NCI-H146 (cell line): ENCODE measurements at places on chromosomes 7 and 10.
A peak's percentile ranks its signal among the peaks of the same experiment; 100 is the strongest.

- DNase-seq, result no peak
These were observed 5.3 kb downstream of the NUDT1 start for GRCh38 chr7:2247141-2247995.

DNA sequence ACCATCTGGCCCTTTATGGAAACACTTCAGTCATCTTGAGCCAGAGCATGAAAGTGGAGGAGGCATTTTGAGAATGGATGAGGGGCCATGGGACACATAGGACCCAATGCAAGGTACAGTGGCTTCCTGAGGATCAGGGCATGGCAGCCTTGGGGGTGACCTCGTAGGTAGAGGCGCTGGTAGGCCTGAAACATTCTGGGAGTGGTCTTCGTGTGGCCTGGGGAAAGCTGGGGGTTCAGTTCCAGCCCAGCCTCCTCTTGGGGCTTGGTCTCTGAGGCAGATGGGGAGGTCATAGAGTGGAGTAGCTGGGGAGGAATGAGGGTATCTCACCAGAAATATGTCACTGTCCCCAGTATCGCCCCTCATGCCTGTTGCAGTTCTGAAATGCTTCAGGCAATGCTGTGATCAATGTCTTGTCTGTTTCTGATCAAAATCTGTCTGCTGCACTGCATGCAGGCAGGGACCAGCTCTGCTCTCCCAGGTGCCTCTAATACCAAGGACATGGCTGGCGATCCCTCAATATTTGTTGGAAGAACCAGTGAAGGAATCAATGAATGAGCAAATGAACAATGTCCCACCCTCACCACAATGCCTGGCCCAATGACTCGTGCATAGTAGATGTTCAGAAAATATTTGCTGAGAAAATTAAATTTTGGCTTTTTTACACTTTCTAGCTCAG lies 90.9 kb downstream of the CHST15 start:
- no peak for DNase-seq

GRCh38 chr10:86803156-86803555 lies 46.7 kb downstream of the BMPR1A start:
- no peak for DNase-seq

DNA sequence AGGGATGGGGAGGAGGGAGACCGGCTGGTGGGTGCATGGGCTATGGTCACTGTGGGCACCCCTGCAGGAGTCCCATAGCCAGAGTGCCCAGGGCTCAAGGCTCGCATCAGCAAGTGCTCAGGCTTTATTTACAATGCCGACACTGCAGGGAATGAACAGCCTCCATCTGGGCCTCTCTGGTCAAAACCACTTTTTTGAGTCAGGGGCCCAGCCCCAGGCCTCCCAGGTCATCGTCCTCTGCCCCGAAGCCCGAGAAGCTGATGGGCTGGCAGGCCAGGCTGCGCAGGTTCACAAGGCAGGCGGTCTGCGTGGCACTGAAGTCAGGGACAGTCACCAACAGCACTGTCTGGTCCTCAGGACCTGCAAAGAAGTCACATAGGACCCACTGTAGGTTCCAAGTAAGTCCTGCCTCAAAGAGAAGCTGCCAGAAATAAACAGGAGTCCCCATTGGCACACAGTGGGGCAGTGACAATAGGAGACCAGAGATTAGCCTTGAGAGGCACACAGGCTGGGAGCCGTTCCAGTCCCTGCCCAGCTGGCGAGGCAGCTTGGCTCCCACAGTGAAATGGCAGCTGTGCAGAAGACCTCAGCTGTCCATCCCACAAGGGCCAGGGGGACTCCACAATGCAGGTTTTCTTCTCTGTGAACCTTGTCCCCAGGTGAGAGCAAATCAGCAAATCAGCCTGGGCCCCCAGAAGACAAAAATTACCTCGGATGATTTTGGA lies 8.6 kb downstream of the POLD2 start:
- DNase-seq, result no peak

DNA sequence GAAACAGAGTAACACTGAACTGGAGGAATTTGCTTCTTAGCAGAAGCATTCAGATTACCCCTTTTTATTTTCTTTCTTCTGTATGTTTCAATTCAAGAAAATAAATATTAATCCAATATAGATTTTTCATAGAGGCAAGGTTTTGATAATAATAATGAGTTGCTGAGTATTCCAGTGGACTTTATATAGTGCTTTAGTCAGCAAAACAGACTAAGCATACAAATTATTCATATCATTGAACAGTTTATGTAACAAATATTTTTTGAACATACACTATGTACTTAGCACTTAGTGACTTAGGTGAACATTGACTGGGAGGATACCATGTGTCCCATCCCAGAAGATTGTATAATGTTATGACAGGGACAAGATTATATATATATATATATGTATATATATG lies 32.0 kb downstream of the PPP1R9A start:
- DNase-seq, result no peak

DNA sequence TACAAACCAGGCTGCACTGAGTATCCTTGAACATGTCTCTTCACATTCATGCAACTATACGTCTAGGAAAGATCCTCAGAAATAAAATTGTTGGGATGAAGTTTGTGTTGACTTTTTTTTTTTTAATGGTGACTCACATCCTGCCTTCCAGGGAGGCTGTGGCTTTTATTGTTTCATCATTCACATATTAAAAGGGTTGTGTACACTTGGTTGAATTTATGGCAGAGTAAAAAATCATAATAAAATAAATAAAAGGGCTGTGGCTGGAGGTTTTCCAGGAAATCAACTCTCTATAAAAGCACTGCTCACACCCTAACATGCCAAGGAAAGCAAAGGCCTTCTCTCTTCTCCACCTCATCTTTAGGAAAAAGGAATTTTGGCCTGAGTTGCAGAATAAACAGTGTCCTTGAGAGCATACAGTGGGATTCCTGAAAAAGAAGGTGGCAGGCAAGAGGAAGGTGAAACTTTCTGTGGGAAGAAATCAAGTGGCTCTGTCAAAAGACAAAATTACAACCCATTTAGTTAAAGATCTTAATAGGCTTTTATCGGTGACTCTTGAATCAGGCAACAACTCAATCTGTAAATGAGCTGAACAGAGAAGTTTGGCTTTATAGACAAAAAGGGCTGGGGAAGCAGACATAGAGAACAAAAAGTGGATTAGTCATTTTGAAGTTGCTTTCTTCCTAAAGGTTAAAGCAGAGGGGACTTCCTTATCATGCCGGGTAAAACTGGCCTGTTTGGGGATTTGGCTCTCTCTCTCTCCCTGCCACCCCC lies 41.6 kb upstream of the FHIP2A start:
- peak; percentile 31 for DNase-seq

GRCh38 chr10:132306864-132307751 lies 642 bp downstream of the STK32C start:
- DNase-seq, result peak; percentile 93

GRCh38 chr10:525565-526315 lies 163.7 kb downstream of the DIP2C start:
- DNase-seq, result no peak

- DNase-seq, result no peak
These were observed 29.7 kb upstream of the DDC start for GRCh38 chr7:50594734-50595485.

DNA sequence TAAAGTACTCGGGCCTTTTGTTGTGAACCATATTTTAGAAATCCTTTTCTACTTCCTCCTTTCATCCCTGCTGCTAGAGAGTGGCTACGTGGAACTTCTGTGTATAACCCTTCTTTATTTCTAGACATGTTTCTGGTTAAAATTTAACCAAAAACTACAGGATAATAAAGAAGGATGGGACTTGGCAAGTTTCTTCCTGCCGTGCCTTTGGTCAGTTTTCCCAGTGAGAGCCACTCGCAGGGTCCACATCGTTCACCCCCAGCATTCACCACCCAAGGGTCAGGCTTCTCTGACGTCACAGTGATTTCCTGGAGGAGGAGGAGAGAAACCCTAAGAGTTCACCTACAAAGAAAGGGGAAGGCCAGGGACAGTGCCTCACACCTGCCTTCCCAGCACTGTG lies 45.4 kb downstream of the NKX6-2 start:
- DNase-seq, result no peak
